ENCODE measurements at places on chromosomes 16 and 17.

GRCh38 chr16:67509016-67509415 is 19.6 kb upstream of the RIPOR1 start:
- no peak for DNase-seq

DNA sequence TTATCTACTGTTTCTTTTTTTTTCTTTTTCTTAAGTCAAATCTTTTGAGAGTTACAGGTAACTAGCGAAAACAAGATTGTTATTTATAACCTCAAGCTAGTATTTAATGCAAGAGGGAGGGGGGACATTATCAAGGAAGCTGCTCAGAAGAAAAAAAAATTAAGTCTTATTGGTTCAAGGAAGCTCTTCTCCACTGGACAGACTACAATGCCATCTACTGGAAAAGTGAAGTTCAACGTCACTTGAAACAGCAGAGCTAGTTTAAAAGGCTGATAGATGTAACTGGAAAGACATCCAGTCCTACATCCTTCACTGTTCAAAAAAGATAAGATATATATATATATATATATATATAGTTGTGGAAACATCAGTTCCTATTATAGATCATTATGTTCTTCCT is 418.0 kb upstream of the PSMD7 start:
- DNase-seq: no peak

- DNase-seq: no peak
Observed at GRCh38 chr17:29045734-29046472, 3.0 kb downstream of the PIPOX start.

- no peak for DNase-seq
Observed at GRCh38 chr17:49708515-49709183, 885 bp upstream of the SLC35B1 start.

DNA sequence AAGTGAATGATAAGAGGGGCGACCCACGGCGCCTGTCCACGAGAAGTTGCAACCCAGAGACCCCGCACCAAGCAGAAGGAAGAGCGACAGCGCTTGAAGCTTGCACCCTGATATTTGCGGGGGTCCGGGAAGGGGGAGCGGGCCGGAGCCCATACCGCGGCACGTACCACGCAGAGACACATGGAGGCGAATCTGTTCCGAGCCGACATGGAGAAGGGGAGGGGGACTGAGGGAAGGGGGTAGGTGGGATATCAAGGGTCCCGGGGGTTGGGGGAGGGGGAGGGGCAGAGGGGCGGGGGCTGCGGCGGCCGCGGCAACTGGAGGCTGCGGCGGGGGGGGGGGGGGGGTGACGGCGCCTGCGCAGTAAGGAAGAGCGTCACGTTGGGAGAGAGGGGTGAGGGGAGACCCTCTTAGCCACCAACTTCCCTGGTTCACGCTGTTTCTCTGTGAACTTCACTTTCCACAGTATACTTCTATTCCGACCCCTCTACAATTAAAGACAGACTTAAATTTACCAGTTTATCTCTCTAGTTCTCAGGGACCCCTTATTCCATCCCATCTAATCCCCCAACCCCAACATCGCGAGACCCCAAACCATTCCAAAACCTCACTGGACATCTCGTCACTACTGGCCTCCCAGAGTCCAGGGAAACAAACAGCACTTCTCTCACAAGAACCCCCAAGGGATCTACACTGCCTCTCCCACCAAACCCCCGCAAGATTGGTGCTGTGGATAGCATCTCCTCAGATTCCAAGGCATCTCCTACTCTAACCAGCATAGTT is 8.0 kb downstream of the DLG4 start:
- no peak for DNase-seq

DNA sequence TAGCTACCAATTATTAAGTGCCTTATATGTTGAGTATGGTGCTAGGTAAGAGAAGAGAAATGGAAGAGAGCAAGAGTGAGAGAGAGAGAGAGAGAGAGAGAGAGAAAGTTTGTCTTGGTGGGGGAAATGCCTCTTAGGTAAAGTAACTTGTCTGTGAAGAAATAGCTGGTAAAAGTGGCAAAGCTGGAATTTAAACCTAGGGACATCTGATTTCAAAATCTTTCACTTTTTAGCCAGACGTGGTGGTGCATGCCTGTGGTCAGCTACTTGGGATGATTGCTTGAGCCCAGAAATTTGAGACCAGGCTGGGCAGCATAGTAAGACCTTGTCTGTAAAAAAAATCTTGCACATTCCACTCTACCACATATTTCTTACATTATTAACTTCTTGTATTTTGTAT is 23.0 kb upstream of the CDR2 start:
- DNase-seq: no peak

DNA sequence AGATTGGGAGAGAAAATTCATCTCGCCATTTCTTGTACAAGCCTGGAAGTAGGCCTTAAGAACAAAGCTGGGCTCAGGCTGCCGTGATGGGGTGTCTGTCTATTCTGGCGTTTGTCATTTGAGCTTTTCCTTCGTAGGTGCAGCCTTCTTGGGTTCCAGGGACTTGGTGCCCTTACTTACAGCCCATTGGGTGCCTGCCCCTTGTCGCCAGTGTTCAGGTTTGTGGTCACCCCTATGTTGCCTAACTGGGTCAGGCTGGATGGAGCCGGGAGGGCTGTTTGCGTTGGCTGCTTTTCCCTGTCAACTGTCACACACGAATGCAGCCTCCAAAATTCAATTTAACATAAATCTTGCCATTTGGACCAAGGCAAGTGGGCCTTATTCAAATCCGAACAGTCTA is 23.7 kb upstream of the MED9 start:
- no peak for DNase-seq

DNA sequence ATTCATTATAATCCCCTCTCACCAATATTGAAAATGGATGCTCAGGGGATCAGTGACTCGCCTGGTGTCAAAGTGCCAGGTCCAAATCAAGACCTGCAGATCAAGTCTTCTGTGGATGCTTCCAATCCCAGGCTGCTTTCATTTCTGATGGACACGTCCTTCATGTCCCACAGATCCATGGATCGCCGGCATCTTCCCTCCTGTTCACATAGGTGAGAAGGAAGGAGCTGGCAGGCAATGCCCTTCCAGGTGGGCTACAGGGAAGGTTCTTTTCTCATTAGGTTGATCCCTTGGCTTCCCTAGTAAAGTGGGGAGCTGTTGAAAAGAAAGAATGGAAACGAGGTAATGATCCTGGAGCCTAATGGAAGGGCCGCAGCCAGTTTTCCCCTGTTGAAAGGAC is 159.7 kb upstream of the RPH3AL start:
- no peak for DNase-seq

- no peak for DNase-seq
Observed at GRCh38 chr16:6484935-6485334, 847.7 kb upstream of the RBFOX1 start.

DNA sequence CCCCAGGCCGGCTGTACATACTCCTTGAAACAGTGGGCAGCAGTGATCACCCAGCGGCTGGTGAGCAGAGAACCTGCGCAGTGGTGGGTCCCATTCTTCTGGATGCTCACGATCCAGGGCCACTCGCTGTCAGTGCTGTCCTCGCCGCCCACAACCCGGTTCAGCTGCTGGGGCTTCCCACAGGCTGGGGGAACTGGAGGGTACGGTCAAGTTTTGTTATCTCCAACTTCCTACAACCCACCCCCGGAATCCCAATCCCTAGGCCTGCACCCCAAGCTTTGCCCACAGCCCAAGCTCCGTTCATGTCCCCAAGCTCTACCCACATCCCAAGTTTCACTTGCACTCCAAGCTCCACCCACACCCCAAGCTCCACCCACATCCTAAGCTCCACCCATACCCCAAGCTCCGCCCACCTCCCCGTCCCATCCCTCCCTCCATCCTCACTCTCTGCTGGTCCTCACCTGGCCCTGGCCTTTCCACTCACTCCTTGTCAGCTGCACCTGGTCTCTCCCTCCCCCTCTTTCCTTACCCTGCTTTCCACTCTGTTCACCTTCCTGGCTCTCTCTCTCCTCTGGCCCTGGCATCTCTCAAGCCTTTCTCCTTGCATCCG is 1.8 kb downstream of the PRSS22 start:
- no peak for DNase-seq

- no peak for DNase-seq
Observed at GRCh38 chr16:12318661-12319427, 342.3 kb downstream of the SNX29 start.

- DNase-seq: no peak
Observed at GRCh38 chr16:49811644-49812334, 44.1 kb downstream of the ZNF423 start.

DNA sequence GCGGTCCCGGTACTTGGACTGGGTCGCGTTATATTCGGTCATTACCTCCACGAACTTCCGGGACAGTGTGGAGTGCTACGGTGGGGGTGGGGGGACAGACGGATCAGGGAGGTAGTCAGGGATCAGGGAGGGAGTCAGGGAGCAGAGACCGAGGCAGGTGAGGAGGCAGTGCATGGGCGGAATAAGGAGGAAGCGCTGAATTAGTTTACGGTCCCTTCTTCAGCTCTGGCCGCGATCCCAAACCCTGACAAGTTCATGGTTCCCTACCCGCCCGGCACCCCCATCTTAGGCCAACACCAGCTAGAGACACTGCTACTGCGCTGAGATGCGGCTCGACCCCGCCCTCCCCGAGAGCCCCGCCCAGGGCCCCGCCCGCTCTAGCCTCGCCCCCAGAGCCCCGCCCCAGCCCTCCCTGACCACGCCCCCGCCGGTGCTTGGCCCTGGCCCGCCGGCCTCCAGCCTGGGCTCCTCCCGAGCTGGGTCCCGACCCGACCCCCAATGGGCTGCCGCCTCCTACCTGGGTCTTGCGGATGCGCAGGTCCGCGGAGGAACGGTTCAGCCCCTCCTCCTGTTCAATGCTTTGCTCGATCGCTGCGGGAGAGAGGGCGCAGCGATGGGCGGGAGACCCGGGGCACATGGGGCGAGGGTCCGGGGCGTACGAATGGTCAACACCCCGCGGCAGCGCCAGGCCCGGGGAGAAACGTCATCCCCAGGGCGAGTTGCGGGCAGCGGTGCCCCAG is 12.1 kb downstream of the HSD3B7 start:
- peak; percentile 80 for DNase-seq

DNA sequence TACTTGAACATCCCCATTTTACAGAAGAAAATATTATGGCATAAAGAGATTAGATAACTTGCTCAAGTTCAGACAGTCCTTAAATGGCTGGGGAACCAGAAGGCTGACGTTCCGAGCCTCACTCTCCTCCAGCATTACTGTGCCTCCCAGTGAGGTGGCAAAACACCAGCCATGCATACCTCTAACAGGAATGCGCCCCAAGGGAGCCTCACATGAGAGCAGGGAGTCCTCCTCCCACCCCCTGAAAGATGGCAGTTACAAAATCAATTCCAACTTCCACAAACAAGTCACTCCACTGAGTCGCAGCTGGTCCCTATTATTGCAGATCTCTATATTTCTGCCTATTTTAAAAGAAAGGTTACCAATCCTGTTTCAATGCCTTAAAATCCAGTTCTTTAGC is 55.5 kb downstream of the ANKFY1 start:
- DNase-seq: no peak

- no peak for DNase-seq
Observed at GRCh38 chr17:12726131-12726530, 60.4 kb downstream of the MYOCD start.

- DNase-seq: no peak
Observed at GRCh38 chr17:37604556-37604955, 4.7 kb downstream of the SYNRG start.

GRCh38 chr17:32357615-32358014 is 7.7 kb downstream of the ZNF207 start:
- no peak for DNase-seq

Measured in stimulated activated CD4-positive, alpha-beta T cell treated with anti-CD3 and anti-CD28 coated beads, TNF-alpha, amount 100 ng/mL, for 1 hour (primary cell).